ENCODE measurements at places on chromosomes 4 and X. TPM values are rescaled to one million over a fixed set of nuclear protein-coding genes. Genes with fewer than 3 reads are reported as not detected.

Gene XAGE5
- not detected for total RNA-seq

Gene FGB
- not detected for total RNA-seq

DNA sequence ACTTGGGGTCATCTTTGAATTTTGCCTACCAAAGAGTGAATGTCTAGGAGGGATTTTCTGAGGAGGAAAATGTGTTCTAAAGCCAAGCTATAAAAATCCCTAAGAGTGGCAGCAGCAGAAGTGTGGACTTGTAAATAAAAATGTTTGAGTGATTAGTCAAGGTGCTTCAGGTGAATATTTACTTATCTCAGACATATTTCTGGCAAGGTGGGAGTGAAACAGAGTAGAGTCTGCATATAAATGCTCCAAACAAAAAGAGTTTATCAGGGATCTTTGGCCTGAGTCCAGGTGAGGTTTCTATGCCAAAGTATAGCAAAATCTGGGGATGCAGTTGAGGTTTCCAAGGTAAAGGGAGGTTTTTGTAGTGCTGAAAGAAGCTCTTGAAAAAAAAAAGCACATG is 19.7 kb downstream of the CYSLTR1 start:
- DNase-seq: no peak

GRCh38 chr4:175661437-175661836 is 150.6 kb downstream of the GPM6A start:
- no peak for DNase-seq

DNA sequence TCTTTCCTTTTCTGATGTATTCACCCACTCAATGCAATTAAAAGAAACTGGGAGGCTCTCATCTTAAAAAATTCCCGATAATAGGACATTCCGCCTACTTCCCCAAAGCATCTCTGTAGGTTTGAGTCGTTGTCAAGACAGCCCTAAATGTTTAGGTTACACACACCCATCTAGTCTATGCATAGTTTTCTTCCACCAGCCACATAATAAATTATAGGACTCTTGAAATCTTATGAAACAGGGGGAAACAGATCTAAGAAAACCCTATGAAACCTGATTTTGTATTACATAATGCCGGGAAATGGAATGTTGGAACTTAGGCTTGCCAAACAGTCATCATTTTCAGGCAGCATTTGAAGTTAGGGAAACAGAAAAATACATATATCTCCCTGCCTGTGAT is 150.0 kb downstream of the PRKX start:
- DNase-seq: no peak

DNA sequence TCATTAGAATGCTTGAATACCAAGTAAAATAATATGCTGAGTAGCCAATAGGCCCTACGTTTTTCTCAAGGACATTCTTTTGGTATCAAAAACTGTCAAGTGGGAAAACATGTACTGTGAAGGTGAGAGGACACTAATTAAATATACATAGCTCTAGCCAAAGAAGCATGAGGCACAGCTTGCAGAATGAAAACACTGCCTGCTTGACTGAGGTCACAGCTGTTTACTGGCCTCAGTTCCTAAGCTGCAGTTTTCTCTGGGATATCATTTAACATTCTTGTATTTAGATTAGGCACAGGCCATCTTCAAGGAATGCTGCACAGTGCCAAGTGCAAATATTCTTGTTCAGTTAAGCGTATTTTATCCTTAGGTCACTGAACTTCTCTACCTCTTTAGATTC is 78.6 kb downstream of the NAP1L3 start:
- no peak for DNase-seq

Gene SRPK3
- total RNA-seq: not detected

DNA sequence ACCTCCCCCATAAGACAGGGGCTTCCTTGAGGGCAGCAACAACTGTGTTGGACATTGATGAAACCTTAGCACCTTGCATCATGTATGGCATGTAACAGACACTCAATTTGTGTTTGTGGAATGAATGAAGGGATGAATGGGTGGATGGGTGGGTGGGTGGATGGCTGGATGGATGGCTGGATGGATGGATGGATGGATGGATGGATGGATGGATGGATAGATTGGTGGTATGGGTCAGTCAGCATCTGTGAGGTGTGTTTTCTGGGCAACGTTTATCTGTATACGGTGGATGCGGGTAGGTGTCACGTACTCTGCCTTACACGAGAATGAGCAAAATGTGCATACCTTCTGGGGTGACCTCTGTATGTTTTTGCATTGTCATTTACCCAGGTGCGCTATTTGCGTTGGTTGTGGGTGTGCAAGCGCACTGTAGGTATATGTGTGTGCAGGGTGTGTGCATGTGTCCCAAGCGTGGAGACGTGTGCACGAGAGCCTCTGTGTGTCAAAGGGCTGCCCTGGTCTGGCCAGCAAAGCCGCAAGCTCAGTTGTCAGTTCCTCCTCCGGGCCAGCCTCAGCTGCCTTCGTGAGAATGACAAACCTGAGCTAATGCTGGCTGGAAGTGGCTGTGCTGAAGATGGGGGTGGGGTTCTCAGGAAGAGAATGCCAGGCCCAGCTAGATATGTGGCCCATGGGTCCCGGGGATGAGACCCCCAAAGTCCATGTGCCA is 26.5 kb downstream of the ELF4 start:
- DNase-seq: no peak

- no peak for DNase-seq
Observed at GRCh38 chr4:137663251-137664045, 131.2 kb upstream of the PCDH18 start.

- DNase-seq: no peak
Observed at GRCh38 chr4:150817804-150818528, 197.1 kb downstream of the LRBA start.

DNA sequence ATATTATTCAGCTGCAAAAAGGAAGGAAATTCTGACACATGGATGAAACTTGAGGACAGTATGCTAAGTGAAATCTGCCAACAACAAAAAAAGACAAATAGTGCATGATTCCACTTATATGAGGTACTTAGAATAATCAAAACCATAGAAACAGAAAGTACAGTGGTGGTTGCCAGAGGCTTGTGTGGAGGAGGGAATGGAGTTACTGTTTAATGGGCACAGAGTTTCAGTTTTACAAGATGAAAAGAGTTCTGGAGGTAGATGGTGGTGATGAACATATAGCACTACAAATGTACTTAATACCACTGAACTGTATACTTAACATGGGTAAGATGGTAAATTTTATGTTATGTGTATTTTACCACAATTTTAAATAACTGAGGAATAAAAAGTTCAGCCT is 212.0 kb upstream of the KLF3 start:
- DNase-seq: no peak

DNA sequence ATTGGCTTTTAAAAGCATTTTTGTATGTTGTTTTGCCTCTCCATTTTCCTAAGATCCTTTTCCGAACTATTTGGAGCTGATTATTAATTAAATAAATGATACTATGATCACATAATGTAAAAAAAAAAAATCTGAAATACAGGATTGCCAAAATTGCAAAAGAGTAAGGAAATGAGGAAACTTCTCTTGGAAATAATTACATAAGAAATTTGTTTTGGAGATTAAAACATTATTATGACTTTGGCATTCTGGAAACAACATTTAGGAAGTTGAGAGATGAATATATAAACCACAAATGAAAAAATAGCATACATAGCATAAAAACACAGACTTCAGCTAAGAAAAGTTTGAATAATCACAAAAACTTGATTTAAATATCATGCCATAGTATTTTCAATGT is 33.5 kb downstream of the PF4 start:
- no peak for DNase-seq

- DNase-seq: no peak
Observed at GRCh38 chr4:89161841-89162240, 50.5 kb downstream of the TIGD2 start.

DNA sequence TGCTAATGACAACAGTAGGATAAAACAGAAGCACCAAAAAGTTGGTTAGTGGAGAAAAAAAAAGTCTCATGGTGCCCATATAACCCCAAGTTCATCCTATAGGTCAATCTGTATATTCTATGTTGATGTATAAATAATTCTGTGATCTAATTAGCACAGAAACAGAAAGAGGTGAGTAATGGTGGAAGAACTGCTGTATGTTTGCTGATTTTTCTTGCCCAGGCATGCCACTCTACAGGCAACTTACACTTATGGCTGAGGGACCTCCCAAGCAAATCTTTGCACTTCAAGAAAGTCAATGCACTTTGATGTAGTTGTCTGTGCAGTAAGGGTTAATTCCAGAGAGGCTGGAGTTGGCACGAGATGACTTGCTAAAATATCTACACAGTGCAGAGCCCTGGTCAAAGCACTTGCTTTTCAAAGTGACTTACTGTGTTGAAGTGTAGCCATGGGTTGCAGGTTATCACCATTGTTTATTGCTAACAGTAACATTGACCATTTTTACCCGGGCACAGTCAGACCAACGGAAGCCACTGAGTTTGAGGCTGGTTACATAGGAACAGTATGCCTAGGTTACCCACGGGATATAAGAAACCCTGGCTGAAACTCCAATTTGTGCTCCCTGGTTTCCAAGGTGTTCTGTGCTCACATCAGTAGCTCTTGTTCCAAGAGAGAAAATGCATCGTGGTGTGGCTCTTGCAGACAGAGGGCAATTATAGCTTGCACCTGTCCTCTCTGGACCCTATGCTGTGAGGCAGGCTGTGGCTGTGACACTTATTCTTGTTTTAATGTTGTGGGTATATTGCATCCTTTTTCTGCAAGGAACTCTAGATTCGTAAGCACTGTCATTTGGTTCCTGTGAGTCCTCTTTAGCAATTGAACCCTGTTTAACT is 141.3 kb upstream of the FTHL17 start:
- DNase-seq: no peak

DNA sequence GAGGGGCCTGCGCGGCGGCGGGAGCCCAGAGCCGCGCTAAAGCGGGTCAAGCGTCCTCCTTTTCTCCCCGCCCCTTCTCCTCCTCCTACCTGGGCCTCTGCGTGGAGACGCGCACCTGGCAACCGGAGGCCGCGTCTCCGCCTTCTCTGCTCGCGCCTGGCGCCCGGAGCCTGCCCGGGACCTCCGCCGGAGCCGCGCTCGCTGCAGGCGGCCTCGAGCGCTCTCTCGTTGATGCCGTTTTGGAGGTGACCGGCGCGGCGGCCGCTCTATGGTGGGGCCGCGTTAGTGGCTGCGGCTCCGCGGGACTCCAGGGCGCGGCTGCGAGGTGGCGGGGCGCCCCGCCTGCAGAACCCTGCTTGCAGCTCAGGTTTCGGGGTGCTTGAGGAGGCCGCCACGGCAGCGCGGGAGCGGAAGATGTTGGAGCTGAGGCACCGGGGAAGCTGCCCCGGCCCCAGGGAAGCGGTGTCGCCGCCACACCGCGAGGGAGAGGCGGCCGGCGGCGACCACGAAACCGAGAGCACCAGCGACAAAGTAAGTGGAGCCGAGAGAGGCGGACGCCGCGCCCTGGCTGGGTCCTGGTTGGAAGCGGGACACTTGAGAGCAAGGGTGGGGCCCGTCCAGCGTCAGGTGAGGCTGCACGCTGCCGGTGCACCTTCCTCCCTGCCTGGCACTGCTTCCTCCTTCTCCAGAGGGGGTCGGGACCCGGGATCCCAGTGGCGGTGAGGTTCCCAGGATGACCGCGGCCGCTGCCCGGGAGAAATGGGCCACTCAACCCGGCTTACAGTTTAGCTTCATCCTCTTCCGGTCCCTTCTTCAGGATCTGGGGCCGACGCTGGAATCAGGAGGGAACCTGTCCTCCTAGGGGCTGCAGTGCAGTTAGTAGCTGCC is at the start of gene CDS1:
Gene CDS1 (plus strand): TSS at position 140 of the 888 bp plus-strand sequence. CDS start 275 bp downstream, at position 415.
- DNase-seq: no peak

DNA sequence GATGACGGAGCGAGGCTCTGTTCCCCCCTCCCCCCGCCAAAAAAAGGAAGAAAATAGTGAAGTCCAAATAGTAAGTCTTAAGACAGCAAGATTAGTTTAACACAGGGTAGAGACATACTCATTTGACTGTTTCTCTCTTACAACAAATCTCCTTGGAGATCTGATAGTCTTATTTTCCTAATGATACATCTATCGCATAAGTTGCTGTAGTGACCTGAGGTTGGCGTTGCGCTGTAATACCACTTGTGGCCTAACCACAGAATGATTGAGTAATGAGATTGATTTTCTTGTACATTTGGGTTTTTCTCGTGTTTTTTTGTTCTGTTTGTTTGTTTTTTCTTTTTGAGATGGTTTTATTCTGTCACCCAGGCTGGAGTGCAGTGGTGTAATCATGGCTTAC is 27.2 kb downstream of the OCIAD1 start:
- no peak for DNase-seq

Data from CD4-positive, alpha-beta memory T cell (primary cell).